ENCODE measurements at places on chromosomes 1 and 21.

- DNase-seq = no peak
Observed at GRCh38 chr1:184596950-184597645, 157.6 kb downstream of the EDEM3 start.

GRCh38 chr1:160954158-160955104, at the start of gene ITLN2:
Gene ITLN2, minus strand, starts transcription at chr1:160954809. Its CDS starts 68 bp downstream, at chr1:160954741.
- DNase-seq = no peak

- DNase-seq = no peak
Observed at GRCh38 chr1:151373196-151373595, 691 bp upstream of the SELENBP1 start.

DNA sequence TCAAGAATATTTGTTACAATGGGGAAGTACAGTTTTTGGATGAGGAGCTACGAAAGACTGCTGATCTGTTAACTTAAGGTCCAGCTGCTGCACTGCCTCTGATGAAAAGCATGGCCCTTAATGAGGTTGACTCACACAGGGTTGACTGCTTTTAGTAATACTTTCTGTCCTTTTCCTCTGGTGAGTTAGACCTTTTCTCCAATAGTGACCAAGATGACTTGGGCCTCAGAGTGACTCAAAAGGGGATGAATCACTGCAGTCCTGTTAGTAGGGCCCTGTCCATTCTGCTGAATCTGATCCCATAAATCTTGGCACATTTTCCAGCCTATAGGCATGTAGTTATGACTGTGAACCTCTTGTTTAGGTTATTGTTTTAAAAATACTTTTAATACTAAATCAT, 2.7 kb downstream of the DISP1 start:
- DNase-seq = peak; percentile 32

Measured in right lung (tissue), 10 donors.